ENCODE measurements at places on chromosomes 12 and 14.

DNA sequence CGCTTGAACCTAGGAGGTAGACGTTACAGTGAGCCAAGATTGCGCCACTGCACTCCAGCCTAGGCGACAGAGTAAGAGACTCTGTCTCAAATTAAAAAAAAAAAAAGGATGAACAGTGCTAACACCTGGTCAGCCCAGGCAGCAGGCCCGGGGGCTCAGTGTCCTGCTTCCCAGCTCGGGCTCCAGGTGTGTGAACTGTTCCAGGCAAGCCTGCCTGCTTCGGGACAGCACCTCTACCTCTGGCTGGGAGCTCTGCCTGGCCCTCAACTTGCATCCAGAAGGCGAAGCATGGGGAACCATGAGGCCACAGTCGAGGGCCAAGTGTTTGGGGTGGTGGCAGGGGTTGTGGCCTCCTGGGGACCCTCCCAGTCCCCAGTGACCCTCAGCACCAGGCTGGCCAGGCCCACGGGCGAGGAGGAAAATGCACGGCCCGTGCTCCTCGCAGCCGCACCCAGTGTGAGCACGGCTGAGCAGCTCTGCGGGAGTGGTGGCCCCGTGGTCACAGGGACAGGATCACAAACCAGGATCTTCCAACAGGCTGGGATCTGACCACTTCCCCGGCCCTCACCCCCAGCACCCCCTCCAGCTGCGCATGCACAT, 15.5 kb downstream of the CDCA4 start:
- DNase-seq: no peak

DNA sequence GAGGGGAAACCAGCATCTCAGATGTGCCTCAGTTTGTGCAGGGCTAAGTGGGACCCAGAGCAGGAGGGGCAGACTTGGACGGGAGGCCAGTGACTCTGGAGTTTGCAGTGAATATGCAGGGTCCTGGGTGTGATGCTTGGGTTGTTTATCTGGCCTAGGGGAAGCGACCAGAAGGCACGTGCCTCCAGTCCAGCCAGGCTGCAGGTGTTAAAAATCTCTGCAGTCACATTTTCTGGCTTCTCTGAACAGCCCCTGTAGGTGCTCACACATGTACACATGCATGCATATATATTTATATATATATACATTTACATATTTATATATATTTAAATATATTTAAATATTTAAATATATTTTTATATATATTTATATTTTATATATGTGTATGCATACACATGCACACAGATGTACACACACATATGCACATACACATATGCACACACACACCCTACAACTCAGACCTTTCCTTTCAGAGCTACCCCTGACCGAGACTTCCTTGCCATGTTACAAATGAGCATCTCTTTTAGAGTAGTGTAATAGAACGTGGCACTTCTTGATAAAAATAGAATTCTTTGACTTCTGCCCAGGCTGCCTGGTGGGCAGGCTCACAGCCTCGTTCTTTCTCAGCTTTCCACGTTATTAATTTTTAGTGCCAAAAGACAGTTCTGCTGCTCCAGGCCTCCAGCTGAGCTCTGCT, 26.8 kb upstream of the TCL1B start:
- DNase-seq: no peak

- DNase-seq: no peak
Observed at GRCh38 chr12:92046557-92047392, 98.9 kb downstream of the BTG1 start.

DNA sequence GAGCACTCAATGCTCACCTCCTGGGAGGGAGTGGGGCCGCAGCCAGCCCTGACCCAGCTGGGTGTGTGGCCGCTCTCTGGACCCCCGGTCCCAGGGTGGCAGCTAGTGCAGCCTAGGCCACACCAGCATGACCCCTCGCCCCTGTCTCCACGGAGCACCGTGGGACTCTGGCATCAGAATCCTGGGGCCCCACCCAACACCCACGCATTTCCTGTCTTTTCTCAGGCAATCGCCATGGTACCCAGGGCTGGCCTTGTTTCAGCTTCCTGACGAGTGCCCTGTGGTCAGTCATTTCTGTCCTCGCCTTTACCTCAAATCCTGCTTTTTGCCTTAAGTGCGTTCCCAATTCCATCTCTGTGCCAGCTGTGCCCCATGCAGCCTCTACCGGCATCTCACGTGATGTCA, 15.9 kb downstream of the PACS2 start:
- DNase-seq: no peak

- DNase-seq: no peak
Observed at GRCh38 chr12:107564946-107565345, 120.7 kb upstream of the PWP1 start.

DNA sequence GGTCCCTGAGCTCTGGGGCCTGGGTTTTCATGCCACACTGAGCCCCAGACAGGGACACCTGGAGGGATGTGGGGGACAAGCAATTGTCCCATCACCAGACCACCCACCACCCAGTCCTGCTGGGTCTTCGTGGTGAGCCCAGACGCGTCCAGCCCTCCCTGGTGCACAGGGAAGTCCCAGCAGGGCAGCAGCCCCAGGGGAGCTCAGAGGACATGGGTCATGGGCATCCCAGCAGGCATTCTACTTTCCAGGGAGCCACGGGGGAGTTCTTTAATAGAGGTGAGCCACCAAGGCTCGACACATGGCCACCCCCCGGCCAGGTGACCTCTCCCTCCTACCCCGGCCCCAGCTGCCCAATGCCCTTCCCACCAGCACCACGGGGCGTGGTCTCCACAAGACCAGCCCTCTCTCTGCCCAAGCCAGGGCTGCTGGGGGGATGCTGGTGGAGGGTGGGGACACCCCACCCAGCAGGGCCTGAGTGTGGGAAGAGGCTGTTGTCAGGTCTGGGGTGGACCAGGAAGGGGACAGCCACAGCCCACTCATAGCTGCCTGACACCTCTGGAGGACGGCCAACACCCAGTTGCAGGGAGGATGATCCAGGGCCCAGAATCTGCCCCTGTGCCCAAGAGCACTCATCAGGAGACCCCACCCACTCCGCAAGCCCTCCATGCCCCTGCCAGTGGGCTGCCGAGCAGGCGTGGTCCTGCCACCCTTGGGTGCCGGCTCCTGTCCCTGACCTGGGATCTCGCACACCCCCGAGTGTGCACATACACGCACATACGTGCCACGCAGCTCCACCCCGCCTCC, 14.1 kb downstream of the AKT1 start:
- DNase-seq: no peak

DNA sequence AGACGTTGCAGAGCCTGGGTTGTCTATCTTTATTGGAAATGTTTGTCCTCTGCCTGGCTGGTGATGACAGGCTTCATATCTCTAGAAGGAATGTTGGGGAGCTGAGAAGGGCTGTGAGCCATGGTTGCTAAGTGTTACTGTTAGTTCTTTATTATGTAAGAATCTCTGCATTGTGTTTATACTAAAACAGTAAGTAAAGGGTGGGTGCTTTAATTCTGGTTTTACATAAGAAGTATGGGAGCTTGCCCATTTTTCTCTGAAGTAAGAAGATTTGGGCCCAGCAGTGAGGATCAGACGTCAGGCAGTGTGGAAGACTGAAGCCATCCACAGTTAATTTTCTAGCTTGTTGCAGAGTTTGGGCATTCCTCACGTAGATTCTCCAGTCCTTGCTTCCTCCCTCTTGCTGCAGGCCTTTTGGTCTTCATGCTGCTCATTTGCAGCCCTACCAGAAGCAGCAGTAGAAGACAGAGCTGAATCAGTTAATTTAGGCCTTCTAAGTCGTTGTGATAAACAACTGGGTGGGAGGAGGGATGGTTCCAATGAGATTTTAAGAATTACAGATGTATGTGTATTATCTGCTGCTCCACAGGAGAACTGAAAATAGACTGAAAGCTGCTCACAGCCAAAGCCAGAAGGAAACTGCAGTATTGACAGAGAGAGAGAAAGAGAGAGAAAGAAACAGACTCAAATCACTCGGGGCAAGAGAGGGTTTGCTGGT, 21.4 kb downstream of the WNT5B start:
- no peak for DNase-seq

GRCh38 chr12:121184984-121185889, 24.7 kb upstream of the P2RX4 start:
- no peak for DNase-seq

GRCh38 chr14:90655829-90656228, 160.4 kb downstream of the TTC7B start:
- no peak for DNase-seq

DNA sequence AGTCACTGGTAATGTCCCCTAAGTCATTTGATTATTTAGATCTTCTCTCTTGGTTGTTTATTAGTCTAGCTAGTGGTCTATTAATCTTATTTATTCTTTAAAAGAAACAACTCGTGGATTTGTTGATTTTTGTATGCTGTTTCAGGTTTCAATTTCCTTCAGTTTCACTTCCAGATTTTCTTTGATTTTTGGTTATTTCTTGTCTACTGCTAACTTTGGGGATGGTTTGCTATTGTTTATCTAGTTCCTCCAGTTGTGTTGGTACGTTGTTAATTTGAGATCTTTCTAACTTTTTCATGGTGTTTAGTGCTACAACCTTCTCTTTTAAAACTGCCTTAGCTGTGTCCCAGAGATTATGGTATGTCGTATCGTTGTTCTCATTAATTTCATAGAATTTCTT, 18.5 kb upstream of the CD69 start:
- no peak for DNase-seq

DNA sequence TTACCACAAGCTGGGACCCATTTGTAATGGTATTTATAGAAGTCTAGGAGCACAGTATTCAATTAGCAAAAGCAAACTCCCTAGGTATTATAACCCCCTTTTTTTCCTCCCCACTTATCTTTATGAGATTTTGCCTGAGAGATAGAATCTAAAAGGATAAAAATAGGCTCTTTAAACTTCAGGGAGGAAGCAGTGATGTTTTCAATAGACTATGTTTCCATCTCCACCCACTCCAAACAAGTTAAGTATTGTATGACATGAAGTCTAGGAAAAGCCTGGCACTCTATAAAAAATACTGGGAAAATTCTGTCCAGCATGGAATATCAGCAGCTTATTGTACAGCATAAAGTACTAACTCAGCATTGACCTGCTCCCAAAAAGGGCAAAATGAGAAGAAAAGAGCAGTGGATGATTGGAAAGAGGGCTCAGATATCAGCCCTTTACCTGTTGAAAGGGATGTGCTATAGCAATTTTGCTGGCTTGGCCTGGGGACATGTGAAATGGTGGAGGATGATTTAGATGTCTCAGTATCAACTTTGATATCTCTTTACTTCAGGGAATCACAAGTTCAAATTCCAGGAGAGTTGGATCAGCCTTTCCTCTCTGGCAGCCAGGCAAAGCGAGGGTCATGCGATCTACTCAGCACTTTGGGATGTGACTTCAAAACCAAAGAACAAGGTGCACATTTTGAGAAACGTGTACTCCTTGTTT, 72.4 kb downstream of the IGF1 start:
- DNase-seq: no peak

GRCh38 chr14:95211721-95212504, 54.6 kb upstream of the DICER1 start:
- no peak for DNase-seq

GRCh38 chr12:99170461-99170860, 477.1 kb upstream of the GARIN6 start:
- no peak for DNase-seq

DNA sequence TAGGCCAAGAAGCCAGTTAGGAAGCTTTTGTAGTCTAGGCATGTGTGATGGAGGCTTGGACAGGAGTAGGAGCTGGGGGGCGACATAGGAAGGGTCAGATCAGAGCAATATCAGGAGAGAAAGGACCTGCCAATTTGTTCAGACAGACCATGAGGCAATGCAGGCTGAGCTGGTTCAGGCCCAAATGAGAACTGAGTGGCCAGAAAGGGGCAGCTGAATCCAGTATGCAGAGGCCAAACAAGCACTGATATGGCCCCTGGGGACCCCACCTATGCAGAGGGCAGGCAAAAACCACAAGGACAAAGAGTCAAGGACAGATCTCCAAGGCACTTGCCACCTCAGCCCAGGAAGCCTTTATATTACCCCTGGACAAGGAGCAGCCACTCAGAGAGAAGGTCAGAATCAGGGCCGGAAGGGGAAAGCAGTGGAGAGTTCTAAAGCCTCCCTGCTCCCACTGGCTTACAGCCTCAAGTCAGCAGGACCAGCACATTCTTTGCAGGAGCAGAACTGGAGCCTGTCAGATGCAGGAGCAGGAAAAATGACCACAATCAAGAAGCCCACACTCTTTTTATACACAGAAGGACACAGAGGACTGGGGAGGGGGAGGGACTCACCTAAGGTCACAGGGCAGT, 37.2 kb downstream of the CLMN start:
- no peak for DNase-seq

GRCh38 chr12:28966046-28966780, 182.9 kb upstream of the FAR2 start:
- no peak for DNase-seq

DNA sequence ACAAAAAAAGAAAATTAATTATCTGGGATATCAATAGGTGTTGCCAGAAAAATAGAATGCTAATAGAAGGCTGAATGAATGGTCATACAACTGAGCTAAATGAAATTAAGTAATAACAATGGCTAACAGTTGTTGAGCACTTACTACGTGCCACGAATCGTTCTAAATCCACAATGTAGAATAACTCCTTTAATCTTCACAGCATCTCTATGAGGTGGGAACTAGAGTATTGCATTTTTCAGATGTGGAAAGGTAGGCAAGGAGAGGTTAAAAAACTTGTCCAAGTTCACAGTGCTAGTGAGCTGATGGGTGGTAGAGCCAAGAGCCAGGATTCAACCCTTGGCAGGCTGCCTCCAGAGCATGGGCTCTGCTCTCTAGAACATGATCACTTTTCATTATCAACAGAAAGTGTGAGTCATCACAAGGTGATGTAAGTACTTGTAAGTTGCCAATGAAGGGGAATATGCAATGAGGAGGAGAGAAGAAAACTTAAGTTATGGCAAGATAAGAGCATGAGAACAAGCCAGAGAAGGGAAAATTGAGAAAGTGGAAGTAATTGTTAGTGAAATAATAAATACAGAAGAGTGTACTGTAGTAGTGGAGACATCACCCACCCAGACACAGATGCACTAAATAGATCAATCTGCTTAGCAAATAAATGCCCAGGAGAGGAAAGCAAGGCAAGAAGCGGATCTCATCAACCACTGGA, 122.1 kb downstream of the PRKD1 start:
- DNase-seq: no peak

- DNase-seq: no peak
Observed at GRCh38 chr14:105445290-105445689, 25.7 kb downstream of the MTA1 start.

- no peak for DNase-seq
Observed at GRCh38 chr12:6688543-6688998, 604 bp downstream of the ZNF384 start.

GRCh38 chr12:13256692-13257045, 60.1 kb downstream of the EMP1 start:
- DNase-seq: no peak

DNA sequence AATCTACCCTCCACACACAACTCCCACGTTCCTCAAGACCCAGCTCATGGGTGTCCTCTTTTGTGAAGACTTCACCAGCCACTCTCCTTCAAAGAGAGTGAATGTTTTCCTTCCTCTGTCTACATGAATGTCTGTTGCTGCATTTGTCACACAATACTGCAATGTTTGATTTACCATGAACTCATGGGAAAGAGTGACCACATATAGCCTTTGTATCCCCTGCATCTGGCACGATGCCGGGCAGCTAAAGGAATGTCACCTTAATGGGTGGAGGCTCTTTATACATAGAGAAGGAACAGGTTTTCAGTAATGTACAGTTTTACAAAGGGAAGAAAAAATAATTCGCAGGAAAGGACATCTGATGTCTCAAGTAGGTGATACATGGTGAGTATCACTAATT, 12.1 kb upstream of the BCDIN3D start:
- DNase-seq: no peak

- no peak for DNase-seq
Observed at GRCh38 chr14:74846968-74847665, 28.8 kb downstream of the PROX2 start.

Data from NCI-H187 treated with DMSO at 0.1 percent for 48 hours (cell line).